ENCODE measurements at places on chromosomes 6 and 20. TPM values are rescaled to one million over a fixed set of nuclear protein-coding genes. Genes with fewer than 3 reads are reported as not detected.
A peak's percentile ranks its signal among the peaks of the same experiment; 100 is the strongest.

DNA sequence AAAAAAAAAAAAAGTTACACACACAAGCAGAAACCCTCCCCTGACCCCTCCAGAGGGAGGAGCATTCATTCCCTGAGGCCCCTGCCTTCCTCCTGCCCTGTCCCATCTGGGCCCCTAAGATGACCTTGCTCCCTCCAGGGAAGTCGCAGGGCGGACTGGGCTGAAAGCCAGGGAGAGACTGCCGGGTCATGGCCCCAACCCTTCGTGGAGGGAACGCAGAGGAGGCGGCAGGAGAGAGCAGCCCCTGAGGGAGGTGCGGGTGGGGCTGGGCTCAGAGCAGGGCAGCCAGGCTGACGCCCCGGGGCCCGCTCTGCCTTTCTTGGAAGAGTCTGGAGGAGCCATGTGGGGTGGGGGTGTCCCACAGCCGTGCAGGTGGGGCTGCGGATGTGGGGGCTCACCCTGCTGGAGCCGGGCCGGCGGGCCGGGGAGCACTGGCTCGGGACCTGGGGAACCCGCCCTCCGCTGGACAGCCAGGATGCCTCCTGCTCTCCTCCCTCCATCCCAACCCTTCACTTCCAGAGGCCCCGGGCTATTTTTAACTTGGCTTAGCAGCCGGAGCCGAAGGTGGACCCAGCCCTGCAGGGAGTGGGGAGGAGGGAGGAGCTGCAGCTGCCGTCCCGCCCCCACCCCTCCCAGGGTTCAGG, 15.0 kb upstream of the ABHD16B start:
- DNase-seq, result no peak

DNA sequence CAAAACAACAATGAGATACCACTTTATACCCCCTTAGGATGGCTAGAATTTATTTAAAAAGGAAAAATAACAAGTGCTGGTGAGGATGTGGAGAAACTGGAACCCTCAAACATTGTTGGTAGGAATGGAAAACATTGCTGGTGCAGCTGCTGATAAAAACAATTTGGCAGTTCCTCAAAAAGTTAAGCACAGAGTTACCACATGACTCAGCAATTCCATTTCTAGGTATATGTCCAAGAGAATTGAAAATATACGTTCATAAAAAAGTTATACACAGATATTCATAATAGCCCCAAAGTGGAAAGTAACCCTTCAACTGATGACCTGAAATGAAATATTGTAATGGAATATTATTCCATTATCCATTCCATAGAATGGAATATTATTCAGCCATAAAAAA, 55.0 kb downstream of the CD83 start:
- DNase-seq, result no peak

DNA sequence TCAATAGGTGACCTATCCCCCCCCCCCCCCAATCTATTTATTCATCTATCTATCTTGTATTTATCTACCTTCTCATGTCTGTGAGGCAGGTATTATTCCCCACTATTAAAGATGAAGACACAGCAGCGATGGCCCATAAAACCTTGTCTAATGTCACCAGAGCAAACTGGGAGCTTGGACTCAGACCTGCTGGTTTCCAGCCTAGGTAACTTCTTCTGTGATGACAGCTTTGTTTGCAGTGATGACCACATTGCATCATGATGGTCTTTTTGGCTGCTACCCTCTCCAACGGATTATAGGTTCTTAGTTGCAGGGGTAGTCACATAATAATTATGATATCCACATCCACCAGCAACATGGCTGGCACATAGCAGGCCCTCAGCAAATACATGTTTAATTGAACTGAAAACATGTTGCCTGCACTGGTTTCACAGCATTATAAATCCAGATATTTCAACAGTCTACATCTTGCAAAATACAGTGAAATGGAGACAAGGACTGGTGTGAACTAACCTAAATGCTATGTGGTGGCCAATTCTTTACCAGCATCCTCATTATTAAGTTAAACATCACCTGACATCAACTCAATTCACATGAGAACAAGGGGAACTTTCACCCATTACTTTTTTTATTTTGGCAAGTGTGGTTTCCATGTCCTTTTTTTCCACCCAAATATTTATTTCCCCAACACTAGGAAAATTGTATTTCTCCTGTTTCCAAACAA, 712.5 kb upstream of the NRSN1 start:
- no peak for DNase-seq

DNA sequence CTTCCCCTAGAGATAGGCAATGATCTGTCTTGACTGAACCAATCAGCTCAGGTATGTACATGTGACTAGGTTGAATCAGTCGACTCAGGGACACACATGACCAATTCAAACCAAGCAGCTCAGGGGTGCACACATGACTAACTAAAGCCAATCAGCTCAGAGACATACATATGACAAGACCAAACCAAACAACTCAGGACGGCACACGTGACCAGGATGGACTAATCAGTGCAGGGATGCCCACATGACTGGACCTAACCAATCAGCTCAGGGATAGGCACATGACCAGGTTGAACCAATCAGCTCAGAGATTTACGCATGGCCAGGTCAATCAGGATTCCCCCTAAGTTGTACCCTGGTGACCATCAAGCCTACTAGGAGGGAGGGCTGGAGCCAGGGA, 310.3 kb downstream of the CDH26 start:
- DNase-seq, result no peak

- no peak for DNase-seq
Observed at GRCh38 chr6:72551470-72551869, 70.4 kb upstream of the KCNQ5 start.

DNA sequence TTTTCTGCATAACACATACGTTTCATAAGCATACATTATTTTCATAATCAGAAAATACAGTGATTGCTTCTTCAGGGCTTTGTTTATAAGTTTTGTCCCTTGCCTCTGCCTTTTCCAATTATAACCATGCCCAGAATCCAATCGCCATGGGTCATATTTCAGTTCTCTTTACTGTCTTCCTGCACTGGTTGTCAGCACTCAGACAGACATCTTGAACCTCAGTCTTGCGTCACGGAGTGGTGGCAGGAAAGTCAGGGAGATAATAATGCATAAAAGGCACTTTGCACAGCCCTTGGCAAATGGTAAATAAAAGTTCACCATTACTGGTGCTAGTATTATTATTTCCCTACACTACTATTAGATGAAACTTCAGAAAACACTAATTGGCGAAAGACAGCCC, 7.2 kb downstream of the KIF16B start:
- no peak for DNase-seq

- no peak for DNase-seq
Observed at GRCh38 chr6:31144296-31144969, 5.6 kb upstream of the PSORS1C2 start.

DNA sequence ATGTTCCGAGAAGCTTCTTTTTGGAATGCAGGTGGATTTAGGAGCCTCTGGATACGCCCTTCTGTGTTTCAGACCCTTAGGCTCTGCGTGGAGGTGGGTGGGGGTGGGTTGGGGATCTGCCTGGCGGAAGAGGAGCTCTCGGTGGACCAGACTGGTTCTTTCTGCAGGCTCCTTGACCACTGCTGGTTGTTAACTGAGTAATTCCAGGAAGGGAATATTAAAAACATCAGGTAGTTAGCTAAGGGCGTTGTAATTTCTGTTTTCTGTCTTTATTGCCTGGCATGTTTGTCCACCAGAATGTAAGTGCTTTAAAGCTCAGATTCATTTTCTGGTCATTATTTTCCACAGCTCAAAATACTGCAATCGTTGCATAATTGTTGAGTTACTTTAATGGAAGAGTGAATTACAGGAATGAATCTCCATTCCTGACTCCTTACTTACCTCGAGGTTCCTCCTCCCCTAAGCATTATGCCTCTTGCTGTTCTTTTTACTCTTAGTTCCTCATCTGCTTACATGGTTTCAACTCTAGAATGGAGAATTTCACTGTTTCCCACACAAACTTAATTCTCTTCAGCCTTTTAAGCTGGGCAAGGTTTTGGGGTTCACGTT, 5.9 kb downstream of the CDYL start:
- DNase-seq, result no peak

The SDC4 gene
- 215 TPM for total RNA-seq

DNA sequence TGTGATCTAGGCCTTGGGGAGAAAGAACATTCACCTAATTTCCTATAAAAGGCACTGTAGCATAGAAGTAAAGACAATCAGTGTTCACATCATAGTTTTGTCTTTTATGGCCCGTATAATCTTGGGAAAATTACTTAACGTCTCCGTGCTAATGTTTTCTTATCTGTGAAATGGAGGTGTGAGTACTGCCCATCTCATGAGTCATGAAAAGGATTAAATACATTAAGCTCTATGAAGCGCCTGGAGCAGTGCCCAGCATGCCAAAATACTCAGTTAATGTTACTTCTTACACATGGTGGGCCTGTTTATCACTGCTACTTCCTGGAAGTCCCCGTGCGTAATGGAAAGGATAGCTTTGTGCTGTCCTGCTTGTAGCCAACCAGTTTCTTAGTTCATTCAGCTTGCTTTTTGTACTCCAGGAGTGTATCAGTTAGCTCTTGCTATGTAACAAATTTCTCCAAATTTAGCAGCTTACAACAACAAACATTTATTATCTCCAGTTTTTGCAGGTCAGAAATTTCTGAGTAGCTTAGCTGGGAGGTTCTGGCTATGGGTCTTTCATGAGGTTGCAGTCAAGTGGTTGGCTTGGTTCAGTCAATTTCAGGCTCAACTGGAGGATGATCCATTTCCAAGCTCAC, 103.6 kb upstream of the BMP2 start:
- no peak for DNase-seq

- DNase-seq, result peak; percentile 65
Observed at GRCh38 chr6:137094411-137095008, 49.7 kb upstream of the IL20RA start.

GRCh38 chr6:38136547-38136946, 317.0 kb downstream of the ZFAND3 start:
- DNase-seq, result no peak

GRCh38 chr6:80940571-80940970, 811.9 kb downstream of the TENT5A start:
- no peak for DNase-seq

DNA sequence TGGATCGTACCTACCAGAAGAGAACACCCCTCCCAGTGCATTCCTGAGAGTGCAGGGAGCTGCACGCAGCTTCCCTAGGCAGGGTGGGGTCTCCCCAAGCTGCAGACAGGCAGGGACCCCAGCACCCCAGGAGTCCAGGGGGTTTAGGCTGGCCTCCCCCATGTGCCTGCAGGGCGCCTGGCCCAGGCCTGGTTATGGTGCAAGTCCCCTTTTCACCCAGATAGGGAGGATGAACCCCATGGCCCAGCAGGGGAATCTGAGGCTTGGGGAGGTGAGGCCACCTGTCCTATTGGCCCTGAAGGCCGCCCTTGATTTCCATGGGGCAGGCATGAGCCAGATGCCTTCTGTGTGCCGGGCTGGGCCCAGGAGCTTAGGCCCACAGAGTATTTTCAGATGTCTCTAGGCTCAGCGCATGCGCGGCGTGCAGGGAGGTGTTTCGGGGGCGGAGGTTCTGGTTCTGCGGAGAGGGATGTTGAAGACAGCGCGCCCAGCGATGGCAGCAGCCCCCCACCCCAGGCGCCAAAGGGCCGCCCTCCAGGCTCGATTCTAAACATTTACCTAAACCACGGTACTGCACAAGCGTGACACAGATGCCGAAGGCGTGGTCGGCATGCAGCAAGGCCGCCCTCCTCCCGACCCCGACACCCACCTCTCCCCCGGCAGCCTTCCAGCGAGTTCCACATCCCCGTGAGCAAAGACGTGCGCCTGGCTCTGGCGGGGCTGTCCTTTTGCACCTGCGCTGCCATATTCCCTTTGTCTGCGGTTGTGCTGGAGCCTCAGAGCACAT, 29.4 kb downstream of the COL20A1 start:
- DNase-seq, result no peak

The ADGRF4 gene
- 6.5 TPM for total RNA-seq

The C6orf163 gene
- total RNA-seq, result 7.7 TPM

DNA sequence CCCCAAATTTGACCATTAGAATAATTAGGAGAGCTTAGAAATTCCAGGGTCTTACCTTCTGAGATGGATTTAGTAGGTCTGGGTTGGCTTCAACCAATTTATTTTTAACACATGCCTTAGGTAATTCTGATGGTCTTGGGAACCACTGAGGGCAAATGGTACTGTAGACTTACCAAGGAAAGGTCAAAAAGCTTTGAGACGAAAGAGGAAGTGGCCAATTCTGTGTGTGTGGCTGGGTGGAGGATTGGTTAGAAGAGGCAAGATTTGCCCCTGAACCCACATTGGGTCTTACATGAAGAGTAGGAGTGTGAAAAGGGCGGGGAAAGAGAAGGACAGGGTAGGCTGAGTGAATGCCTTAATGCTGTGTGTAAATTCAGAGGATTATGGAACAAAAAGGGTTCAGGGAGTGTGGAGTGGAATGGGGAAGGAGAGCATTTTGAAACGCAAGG, 2.7 kb downstream of the ITCH start:
- DNase-seq, result no peak

DNA sequence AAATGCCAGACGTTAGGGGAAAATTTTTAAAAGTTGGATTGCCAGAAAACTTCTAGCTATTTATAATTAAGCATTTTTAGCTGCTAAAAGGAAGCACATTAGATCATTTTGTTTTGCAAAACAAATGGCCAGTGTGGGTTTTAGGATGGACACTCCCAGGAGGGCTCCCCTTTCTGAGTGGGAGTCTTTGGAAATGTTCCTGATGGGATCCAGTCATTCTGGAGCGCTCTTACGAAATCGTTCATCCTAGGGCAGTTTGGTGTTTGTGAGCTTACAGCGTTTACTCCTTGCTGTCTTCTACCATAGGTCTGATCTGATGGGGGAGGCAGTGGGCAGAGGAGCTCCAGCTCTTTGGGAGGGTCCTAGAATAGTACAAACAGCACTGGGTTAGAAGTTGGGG, 14.7 kb downstream of the GNAS start:
- no peak for DNase-seq

The DLK2 gene
- total RNA-seq, result 3.2 TPM

- no peak for DNase-seq
Observed at GRCh38 chr6:25363427-25363826, 84.3 kb downstream of the CARMIL1 start.

- no peak for DNase-seq
Observed at GRCh38 chr6:2639896-2640295, 110.8 kb downstream of the MYLK4 start.

- no peak for DNase-seq
Observed at GRCh38 chr6:127590344-127590743, 13.4 kb downstream of the C6orf58 start.

GRCh38 chr20:61407561-61407960, 155.5 kb downstream of the CDH4 start:
- DNase-seq, result no peak

The ARMH2 gene
- not detected for total RNA-seq

- DNase-seq, result no peak
Observed at GRCh38 chr6:25553502-25553901, 98.5 kb upstream of the SCGN start.

The TXLNB gene
- 0.94 TPM for total RNA-seq

- DNase-seq, result no peak
Observed at GRCh38 chr6:168737481-168737880, 296.5 kb downstream of the SMOC2 start.

- DNase-seq, result no peak
Observed at GRCh38 chr6:81130061-81130460, 622.4 kb downstream of the TENT5A start.
